ENCODE measurements at places on chromosomes 13 and 19.

DNA sequence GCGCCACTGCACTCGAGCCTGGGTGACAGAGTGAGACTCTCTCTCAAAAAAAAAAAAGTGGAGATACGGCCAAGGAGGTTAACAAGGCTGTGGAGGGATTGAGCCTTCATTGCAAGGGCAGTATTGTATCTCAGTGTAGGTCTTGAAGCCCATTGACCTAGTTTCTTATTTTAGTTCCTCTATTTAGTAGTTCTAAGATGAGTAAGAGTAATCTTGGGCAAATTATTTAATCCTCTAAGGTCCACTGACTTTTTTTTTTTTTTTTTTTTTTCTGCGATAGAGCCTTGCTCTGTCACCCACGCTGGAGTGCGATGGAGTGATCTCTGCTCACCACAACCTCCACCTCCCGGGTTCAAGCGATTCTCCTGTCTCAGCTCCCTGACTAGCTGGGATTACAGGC lies 14.3 kb upstream of the ILF3 start:
- DNase-seq, result no peak

DNA sequence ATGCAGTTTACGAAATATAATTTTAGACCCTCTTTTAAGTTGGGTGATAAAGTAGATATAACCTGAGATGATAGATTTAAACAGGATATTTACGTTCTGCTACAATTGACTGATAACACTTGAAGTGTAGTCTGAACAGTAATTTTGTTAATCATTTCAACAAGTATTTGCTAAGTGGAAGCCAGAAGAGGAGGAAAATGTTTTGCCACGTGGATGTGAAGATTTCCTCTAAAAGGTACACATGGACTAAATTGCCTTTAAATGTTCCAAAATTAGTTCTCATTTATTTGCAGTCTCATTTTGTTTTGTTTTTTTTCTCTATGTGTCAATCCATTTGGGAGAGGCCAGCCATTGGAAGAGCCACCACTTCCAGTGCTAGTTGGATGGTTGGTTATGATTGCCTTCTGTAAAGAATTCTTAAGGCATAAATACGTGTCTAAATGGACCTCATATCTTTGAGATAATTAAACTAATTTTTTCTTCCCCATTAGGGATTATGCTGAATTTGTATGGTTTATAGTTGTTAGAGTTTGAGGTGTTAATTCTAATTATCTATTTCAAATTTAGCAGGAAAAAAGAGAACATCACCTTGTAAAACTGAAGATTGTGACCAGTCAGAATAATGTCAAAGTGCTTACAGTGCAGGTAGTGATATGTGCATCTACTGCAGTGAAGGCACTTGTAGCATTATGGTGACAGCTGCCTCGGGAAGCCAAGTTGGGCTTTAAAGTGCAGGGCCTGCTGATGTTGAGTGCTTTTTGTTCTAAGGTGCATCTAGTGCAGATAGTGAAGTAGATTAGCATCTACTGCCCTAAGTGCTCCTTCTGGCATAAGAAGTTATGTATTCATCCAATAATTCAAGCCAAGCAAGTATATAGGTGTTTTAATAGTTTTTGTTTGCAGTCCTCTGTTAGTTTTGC lies 2.8 kb downstream of the MIR17HG start:
- no peak for DNase-seq

DNA sequence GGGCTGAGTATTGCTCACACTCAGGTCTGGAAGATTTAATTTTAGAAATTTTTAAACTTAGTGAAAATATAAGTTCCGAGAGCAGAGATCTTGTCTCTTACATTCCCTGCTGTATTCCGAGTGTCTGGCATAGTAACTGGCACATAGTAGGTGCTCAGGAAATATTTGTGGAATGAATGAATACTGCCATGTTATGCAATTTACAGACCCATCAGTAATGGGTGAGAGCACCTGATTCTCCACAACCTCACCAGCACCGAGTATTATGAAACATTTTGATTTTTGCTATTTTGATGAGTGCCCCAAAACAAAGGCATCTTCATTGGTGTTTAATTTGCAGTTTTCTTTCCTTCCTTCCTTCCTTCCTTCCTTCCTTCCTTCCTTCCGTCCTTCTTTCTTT lies 15.8 kb upstream of the CLASRP start:
- DNase-seq, result no peak

DNA sequence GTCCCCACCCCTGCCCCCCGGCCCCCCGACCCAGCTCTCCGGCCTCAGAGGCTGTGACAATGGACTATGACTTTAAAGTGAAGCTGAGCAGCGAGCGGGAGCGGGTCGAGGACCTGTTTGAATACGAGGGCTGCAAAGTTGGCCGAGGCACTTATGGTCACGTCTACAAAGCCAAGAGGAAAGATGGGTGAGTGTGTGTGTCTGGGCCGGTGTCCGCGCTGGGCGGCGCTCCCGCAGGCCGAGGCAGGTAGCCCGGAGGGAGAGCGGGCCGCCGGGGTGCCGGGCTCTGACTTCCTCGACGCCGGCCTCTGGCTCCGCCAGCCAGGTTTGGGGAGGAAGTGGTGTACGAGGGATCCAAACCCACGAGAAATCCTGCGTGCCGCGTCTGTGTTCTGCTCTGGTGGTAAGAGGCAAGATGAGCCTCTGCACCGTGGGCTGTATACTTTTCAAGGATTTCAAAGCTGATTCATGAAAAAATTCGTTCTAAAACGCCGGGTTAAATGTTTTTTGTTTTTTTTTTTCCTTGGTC lies 718 bp downstream of the CDK8 start:
- DNase-seq, result peak; percentile 60

DNA sequence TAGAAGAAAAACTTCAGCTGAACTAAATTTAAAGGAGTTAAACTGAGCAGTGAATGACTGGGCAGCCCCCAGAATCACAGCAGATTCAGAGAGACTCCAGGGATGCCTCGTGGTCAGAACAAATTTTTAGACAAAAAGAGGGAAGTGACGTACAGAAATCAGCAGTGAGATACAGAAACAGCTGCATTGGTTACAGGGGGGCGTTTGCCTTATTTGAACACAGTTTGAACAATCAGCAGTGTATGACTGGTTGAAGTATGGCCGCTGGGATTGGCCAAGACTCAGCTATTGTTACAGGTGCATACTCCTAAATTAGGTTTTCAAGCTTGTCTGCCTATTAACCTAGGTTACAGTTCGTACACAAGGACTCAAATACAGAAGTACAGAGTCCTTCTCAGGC lies 2.2 kb upstream of the SPRYD7 start:
- DNase-seq, result no peak

GRCh38 chr19:5623397-5624017 lies 624 bp downstream of the SAFB start:
- no peak for DNase-seq

- DNase-seq, result no peak
Measured at GRCh38 chr19:47186446-47187334, 44.3 kb downstream of the BBC3 start.

DNA sequence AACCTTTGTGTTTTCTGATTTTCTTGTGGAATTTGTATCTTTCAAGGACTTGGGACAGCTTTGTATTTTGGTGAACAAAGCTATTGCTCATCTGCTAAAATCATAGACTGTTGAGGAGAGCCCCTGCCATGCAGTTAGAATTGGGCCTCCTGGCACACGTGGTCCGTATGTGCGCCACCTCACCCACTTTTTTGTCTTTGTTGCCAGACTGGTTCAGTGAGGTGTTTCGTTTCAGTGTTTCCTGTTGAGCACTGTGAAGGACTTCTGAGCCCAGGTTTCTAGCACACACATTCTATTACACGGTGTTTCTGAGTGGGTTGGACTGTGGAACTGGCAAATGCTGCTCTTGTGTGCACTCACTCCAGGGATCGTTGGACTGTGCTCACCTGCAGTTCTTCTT lies 37.6 kb upstream of the RNF113B start:
- no peak for DNase-seq

DNA sequence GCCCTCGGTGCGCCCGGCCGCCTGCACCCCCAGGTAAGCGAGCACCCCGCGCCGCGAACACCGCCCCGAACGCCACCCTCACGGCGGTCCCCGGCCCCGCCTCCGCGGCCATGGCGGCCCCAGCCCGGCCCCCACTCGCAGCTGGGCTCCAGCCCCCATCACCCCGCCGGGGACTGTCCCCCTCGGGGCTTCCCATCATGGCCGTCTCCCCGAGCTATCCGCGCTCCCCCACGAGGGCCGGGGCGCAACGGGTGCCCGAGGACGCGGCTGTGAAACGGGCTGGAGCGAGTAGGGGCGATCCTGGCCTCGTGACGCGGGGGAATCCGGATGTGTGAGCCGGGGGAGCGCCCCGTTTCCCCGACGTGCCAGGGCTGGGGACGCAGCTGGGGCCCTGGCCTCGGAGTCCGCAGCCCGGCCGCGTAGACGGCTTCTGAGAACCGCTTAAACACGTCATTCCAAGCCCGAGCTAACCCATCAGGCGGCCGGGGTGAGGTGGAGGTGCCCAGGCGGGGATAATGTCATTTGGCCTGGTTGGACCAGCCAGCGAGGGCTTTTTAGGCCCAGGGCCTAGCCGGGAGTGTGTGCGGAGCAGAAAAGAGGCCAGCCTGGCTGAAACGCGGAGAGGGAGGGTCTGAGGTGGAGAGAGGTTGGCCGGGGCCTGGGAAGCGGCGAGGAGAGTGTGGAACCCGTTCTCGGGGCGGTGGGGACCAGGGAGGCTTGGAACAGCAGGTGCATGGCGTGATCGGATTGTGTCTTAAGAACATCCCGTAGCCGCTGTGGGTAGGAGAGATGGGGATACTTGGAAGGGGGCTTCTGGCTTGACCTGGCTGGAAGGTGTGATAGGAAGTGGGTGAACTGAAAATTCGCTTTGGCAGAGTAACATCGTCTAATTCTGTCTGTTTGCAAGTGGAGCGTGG lies 550 bp downstream of the CERS4 start:
- DNase-seq, result peak; percentile 49

DNA sequence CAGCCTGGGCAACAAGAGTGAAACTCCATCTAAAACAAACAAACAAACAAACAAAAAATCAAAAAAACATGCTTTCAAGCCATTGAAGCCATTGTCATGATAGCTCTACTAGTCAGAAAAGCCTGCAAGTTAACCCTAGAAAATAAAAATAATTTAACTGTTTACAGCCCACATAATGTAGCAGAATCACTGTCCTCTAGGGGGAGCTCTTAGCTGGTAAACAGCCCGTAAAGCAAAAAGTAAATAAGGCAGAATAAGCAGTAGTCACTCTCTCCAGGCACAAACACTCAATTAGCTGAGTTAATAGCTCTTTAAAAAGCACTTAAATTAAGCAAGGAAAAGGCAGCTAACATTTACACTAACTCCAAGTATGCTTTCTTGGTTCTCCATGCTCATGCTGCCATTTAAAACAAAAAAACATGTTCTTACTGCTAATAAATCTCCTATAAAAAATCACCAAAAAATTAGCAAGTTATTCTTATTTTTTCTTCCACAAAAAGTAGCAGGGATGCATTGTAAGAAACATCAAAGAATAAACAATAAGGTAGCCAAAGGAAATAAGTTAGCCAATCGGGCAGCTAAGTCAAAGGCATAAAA lies 11.3 kb downstream of the LILRB4 start:
- no peak for DNase-seq

DNA sequence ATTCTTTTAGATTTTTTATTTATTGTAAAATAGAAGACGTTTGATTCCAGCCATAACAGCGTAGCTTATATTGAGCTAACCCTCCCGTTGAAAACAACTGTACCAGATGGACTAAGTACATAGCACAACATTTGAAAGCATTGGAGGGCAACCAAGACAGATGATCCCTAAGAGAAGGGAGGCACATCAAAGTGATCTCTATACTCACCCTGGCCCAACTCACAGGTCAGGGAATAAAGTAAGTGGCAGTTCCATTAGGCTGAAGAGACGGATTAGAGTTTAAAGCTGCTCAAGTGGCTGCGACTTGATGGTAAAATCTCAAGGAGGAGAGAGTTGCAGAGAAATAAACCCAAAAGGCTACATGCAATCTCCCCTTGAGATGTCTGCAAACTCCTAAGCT lies 65.1 kb upstream of the ITM2B start:
- no peak for DNase-seq

DNA sequence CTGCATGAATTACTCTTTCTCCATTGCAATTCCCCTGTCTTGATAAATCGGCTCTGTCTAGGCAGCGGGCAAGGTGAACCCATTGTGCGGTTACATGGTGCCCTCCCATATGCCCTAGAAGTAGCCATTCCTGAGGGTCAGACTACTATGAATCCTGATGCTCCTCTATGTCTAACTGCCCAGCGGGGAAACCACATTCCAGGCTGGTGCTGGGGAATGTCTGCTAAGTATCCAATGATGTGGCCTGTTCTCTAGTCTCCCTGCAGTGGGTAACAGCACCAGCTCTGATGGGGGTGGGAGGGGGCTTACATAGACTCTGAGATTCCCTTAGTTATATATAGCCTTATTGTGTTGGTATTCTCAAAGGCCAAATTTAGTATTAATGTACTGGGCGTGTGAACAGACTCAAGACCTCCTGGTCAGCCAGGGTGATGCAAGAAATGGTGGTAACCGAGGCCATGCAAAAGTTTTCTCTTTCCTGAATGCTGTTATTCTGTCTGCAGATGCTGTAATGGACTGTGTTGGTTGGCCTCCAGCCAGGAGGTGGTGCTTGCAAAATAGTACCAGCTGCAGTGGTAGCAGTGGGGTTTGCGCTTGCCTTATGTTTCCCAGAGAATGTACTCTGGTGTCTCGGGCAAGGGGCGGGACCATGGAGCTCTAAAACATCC lies 564.8 kb upstream of the SLITRK1 start:
- no peak for DNase-seq

DNA sequence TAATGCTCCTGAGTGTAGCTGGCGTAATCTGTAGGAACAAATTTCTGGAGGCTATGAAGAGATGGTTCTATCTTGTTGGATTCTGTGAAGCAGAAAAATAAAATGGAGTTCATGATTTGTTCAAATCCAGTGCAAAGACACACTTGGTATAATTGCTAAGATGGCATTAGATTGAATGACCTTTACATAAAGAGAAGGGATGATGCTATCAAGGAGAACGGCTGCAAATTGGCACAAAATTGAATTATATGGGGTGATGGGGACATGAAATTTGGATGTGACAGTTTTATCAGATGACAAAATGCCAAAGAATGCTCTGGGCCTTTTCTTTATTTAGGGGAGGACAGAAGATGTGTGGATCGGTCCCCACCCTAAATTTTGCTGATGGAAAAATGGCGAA lies 4.0 kb downstream of the METTL21C start:
- DNase-seq, result no peak

DNA sequence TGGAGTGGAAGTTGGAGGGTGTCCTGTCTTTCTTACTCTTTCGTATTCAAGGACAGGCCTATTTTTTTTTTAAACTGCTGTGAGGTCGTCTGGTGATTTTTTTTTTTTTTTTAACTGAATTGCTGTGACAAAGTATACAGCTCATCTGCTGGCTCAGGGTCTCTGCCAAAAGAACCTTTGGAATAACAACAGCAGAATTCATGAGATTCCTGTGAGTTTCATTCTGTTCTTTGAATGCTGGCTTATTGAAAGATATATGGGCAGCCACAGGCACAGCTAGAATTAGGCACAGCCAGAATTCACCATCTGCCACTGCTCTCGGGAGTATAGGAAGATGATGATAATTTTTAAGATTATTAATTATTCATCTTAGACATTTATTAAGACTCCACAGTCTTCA lies 21.4 kb upstream of the FRY start:
- DNase-seq, result no peak

DNA sequence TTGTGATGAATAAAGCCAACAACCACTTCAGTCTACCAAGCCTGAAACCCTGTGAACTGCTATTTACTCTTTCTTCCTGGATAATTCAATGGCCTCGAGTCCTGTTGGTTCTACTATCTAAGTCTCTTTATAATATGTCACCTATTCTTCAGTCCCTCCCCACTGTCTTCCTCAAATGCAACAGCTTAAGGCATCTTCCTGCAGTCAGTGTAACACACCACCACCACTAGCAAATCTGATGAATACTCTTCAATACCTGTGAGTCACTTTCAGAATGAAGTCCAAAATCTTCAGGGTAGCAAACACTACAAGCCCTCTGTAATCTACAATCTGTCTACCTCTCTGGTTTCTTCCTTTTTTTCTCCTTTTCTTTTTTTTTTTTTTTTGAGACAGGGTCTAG lies 32.9 kb downstream of the ZDHHC20 start:
- DNase-seq, result no peak
